ENCODE measurements at places on chromosomes 4 and X. TPM values are rescaled to one million over a fixed set of nuclear protein-coding genes. Genes with fewer than 3 reads are reported as not detected.

DNA sequence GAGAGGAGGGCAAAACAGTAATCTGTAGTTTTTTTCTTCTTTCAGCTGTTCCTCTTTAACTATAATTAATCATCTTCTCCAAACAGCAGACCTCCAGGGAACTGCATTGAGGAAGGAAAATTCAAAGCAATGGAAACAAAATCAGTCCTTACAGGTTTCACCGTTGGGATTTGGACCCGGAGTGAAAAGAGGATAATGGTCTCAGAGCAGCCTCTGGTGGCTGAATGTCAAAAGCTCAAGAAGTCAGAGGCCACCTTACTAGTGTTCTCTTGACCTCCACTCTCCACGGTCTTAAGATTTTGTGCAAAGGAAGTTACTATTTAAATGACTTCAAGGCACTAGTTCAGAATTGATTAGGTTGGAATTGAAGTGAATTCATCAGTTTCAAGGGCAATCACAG lies 16.0 kb upstream of the MID1 start:
- DNase-seq = no peak

DNA sequence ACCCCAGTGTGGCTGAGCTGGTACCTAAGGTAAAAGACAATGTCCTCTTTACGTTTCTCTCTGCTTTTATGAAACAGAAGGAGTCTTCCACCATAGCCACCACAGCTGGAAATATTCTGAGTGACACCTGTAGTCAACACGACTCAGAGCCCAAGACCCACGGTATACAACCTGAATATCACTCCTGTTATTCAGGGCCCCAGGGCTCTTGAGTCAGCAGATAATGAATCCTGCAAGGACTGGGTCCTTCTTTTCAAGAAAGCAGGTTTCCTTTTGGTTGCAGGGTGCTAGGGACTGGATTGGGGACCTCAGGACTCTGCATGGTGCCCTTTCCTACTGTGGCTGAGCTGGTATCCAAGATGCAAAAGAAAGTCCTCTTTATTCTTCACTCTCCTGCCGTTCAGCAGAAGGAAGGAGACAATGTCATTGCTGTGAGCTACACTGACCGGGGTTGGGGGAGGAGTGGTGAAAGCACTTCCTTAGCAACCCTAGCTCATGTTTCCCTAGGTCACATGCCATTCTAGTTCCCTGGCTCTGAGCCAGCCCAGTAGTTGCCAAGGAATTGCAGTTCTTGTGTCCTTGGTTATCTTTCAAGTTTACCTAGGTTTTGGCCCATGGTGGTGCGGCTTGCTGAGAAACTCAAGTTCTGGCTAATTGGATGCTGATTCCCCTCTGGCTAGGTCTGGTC lies 23.7 kb upstream of the UNC5C start:
- no peak for DNase-seq

- no peak for DNase-seq
Observed at GRCh38 chr4:140556372-140557085, 12.2 kb downstream of the UCP1 start.

DNA sequence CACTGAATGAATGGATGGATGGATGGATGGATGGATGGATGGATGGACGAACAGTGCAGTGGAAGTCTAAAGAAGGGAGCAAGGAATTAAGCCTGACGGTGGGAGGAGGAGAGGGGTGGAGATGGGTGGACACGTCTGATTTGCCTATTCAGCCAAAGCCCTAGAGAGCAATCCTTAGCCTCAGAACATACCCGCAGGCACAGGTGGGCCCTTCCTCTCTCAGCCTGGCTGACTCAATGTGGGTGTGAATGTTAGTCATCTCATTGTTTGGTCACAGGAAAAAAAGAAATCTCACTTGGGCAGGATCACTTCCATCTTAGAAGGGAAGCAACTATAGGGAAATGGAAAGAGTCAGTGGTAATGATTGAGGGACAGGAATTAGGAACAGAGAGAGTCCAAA lies 165.9 kb downstream of the PJA1 start:
- no peak for DNase-seq

- no peak for DNase-seq
Observed at GRCh38 chrX:71184092-71184491, 38.9 kb upstream of the GJB1 start.

Gene NOCT
- 8.6 TPM for total RNA-seq

Gene TRIML1
- not detected for total RNA-seq

Gene TSPAN7
- total RNA-seq = not detected

All from activated CD8-positive, alpha-beta T cell treated with anti-CD3 and anti-CD28 coated beads, Interleukin-2, amount 10 ng/mL, durations not matched to agents 7 days and 5 days (primary cell).